PC-9 (cell line): ENCODE measurements at places on chromosomes 2 and 18. TPM values are rescaled to one million over a fixed set of nuclear protein-coding genes. Genes with fewer than 3 reads are reported as not detected.

Gene DLX1
- total RNA-seq: 0.87 TPM in 1 of 2 replicates, not detected in the other

Gene MROH2A
- total RNA-seq: 1.4 and 2.9 TPM in 2 replicates

Gene ABHD1
- total RNA-seq: not detected in 2 replicates

Gene CROCC2
- not detected in 2 replicates for total RNA-seq

Gene INPP5D
- 0.55 and 0.74 TPM in 2 replicates for total RNA-seq

Gene KATNAL2
- total RNA-seq: 9.0 and 9.4 TPM in 2 replicates

GRCh38 chr2:17877811-17878280 lies 621 bp upstream of the KCNS3 start:
- no peak for DNase-seq

DNA sequence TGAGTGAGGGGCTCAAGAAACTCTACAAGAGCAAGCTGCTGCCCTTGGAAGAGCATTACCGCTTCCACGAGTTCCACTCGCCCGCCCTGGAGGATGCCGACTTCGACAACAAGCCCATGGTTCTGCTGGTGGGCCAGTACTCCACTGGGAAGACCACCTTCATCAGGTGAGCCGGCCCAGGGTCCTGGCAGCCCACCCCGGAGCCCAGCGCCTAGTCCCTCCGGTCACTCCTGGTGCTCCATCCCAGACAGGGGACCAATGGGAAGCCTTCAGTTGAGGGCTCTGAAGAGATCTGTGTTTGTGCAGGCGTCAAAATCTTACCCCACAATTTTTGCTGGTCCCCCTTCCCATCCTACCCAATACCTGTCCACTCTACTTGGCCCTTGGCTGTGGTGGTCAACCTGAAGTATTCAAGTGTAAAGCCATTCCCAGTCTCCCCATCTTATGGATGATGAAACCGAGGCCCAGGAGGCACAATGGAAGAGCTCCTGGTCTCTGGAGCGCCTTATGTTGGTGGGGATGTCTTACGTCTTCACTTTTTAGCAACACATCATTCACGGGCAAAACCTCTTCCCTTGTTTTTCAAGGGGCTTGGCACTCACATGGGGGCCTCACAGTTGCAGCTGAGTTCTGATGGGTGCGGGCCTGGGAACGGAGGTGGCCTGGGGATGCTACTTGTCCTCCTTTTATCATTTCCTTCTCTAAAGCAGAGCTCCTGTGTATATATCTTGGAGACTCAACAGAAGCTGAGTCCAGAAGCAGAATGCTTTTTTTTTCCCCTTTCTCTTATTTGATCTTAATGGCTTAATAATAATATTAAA lies 941 bp downstream of the EHD3 start:
- no peak for DNase-seq

DNA sequence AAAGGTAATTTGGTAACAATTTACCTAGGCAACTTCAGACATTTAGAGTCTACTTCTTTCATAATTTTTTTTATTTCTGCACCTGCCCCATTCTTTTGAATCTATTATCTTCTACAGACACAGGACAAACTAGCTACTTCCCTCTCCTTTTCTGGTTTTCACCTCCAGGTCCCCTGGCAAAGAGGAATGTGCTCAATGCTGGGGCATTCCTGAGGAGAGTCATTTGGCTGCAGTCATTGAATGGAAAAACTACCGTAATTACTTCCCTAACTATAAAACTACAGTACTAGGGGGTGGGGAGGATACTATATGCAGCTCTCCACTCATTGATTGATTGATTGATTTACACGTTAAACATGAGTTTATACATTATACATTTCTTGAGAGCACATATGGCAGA lies 11.2 kb upstream of the ARHGAP28 start:
- no peak for DNase-seq

DNA sequence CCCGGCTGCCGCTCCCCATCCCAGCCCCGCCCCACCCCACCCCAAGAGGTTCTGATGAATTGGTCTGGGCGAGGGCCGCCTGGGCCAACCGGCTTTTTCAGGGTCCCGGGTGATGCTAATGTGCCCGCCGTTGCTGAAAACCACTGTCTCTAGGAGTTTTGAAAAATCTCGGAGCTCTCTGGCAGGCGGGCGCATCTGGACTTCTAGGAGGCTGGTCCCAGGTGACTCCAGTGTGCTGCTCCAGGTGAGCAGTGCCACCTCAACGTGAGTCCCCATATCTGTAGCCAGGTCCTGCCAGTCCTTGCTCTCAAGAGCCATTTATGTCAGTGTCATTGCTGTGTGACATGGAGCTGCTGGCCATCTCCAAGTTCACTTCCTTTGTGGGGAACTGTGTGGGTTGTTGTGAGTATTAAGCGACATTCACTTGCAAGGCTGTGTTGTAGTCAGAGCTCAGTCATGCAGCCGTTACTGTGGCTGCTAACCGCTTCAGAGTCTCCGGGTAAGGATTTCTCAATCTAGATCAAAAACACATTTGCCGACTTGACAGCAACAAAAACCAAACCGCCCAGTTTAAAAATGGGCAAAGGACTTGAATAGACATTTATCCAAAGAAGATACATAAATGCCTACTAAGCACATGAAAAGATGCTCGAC lies at the start of gene RFX8:
Gene RFX8, minus strand, starts transcription at position 382 of the 654 bp plus-strand sequence. CDS start 8,264 bp downstream, outside the sequence.
- no peak for DNase-seq

- DNase-seq: no peak
Measured at GRCh38 chr2:239198221-239198620, 202.6 kb downstream of the HDAC4 start.

DNA sequence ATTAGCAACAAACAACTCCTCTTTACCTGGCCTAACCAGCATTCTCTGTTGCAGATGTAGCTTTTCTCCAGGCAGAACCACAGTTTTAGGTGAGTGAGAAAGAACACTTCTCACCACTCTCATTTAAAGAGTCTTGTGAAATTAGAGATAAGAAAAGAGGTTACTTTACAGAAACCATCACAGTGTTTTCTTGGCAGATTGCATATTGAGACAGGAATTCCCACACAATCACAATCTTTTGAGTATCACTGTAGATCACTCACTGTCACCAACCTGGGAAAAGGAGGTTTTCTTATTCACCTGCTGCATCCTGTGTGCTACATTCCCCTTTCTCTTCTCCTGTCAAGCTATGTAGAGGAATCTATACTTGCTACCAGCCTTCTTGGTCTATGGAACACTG lies 574.6 kb downstream of the SLC4A3 start:
- DNase-seq: no peak

DNA sequence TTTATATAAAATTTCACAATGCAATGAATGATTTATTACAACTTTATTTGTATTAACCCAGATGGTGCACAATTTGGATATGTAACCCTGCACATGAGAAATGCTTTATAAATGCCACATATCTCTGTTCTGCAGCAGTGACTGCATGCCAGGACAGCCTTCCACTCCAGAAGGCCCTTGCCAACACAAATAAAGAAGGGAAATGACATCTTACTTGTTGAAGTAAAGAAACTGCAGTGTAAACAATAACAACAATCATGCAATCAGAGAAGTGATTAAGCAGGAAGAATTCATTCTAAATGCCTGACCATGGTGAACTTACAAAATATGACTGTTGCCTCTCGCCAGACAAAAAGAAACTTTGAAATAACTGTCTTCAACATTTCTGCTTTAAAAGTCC lies 129.9 kb upstream of the CHST9 start:
- DNase-seq: no peak

- DNase-seq: no peak
Measured at GRCh38 chr2:157376041-157376440, 50.4 kb upstream of the ERMN start.
